ENCODE measurements at places on chromosomes 11 and 22. TPM values are rescaled to one million over a fixed set of nuclear protein-coding genes. Genes with fewer than 3 reads are reported as not detected.

DNA sequence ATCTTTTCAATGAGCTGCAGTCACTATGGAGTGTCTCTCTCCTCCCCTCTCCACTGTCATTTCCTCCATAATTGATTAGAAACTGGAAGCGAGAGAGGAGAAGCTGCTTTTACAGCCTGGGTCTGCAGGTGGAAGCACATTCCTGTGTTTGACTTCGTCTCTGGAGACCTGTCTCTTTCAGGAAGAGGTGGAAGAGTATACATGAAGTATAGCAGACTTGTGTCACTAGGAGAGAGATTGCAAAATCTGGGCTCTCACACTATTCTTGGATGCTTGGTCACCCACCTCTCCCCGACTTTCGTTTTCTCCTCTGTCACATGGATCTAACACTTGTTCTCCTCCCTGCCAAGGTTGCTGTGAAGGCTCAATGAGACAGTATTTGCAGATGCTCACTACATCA is 323.3 kb downstream of the NTM start:
- H3K4me1 ChIP-seq, result no peaks in the 10 kb centered on the region
- H3K27me3 ChIP-seq, result peaks cover 40% of the 10 kb centered on the region
- no peaks in the 10 kb centered on the region for H3K36me3 ChIP-seq
- H3K4me3 ChIP-seq, result no peak overlapping the region

DNA sequence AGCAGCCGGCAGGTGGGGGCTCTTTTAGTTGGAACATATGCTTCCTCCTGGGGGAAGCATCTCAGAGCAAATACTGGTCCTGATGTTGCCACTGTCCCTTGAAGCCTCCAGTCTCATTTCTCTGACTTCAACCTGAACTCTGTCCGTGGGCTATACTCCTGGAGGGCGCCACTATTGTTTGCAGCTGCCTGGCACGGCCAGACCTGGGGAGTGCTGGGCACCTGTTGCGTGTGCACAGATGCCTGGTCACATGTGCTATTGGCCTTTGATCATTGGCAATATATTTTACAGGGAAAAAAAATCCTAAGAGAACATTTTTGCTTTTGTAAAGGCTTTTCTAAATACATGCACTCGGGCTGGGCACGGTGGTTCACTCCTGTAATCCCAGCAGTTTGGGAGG is 18.2 kb downstream of the LHFPL7 start:
- H3K36me3 ChIP-seq, result no peaks in the 10 kb centered on the region

GRCh38 chr11:9008011-9008550 is 4.3 kb upstream of the NRIP3 start:
- H3K27me3 ChIP-seq, result peaks cover 18% of the 10 kb centered on the region
- H3K4me3 ChIP-seq, result no peak overlapping the region
- H3K27ac ChIP-seq, result no peak overlapping the region
- H3K4me1 ChIP-seq, result peaks cover 16% of the 10 kb centered on the region
- no peaks in the 10 kb centered on the region for H3K36me3 ChIP-seq

Gene FXYD6
- total RNA-seq, result 61.2 TPM

Gene PNPLA3
- 6.9 TPM for total RNA-seq

Gene TRIM6
- total RNA-seq, result 3.7 TPM
